ENCODE measurements at places on chromosomes 3 and 15.

GRCh38 chr15:52093539-52094510 lies 18.8 kb downstream of the BCL2L10 start:
- no peak for DNase-seq

DNA sequence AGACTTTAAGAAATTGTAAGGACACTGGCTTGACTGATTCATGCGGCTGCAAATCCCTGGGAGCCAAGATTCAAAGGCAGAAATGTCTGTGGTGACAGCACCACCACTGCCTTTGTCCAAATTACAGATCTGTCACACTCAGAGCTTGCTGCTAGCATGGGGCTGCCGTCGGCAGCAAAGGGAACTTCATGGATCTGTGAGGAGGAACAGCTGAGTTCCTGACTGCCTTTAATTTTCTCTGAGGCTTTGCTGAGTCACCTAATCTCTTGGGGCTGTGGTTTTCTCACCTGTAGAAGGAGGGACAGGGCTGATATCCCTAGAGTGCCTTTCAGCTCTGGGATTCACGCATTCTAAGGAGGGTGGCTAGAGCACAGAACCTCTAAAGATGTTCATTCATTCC lies 4.1 kb upstream of the PAK6 start:
- DNase-seq: no peak

DNA sequence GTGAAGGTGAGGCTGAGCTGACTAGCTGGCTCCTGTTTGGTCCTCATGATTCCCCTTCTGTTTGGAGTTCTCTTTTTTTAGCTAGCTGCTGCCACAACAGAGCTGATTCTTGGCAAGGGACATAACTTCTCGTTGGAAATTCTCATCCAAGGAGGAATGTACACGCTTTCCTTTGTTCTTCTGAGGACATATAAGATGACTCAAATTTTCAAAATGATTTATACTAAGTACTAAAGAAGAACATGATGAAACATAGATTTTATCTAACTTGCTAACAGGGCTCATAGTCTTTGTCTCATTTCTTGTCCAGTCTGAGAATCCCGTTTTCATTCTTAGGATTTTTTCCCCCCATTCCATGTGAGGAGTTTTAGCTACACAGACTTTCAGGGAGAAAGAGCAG lies 2.9 kb upstream of the TFG start:
- DNase-seq: no peak

DNA sequence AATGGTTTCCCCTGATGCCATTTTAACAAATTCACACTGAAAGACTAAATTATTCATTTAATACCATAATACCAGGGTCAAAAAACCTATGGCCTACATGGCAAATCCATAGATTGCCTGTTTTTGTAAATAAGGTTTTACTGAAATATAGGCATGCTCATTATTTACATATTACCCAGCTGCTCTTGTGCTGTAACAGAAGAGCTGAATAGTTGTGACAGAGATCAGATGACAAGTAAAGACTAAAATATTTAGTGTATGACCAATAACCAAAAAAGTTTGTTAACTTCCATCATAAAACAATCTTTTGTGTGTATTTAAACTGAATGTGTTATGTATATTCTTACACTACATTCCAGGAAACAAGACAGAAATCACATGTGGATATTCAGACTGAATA lies 60.2 kb downstream of the DENND4A start:
- no peak for DNase-seq

- DNase-seq: no peak
Observed at GRCh38 chr3:146466604-146467003, 2.8 kb downstream of the PLSCR2 start.

DNA sequence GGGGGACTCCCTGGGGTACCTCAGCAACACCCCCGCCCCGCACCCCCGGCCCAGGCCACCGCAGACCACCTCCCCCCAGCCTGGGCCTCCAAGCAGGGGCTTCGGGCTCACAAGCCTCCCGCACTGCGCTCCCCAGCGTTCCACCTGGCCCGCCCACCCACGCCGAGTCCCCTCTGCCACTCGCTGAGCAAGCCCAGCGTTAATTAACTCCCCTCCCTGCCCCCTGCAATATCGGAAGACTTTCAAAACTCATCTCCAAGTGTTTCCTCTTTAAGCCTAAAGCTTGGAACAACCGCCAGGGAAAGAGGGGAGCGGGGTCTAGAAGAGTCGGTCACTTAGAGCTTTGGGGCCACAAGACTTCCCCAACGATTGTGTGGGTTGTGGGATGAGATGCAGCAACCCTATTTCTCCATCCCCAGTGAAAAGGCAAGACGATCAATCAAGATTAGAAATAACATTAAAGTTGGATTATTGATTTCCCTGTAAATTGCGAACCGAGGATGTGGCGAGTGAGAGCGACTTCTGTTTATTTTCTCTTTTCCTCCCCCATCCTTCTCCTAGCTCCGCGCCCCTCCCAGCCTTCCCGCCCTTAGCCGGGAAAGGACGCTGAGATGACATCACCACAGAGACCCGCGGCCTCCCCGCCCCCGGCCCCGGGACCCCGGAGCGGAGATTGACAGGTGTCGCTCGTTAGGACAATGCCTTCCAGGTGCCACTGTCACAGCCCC lies 30.2 kb downstream of the NR2F2 start:
- DNase-seq: peak; percentile 11

- no peak for DNase-seq
Observed at GRCh38 chr3:11351451-11351850, 79.3 kb downstream of the ATG7 start.

GRCh38 chr3:79767194-79767904 lies 449 bp downstream of the ROBO1 start:
- no peak for DNase-seq

DNA sequence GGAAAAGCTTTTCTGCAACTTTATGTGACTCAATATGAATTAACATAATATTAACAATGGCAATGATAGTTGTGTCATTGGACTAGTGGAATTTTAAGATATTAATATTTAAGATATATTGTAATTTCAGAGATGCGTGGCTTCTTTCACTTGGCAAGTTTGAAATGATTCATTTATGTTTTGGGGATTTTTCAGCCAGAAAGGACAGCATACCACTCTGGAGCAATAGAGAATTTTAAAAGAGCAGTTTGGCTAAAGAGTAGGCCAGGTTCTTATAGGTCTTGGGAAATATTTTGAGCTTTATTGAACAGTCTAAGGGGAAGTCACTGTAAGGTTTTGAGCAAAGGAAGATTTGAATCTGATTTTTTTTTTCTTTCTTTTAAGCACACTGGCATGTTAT lies 16.5 kb downstream of the GMPS start:
- DNase-seq: no peak

DNA sequence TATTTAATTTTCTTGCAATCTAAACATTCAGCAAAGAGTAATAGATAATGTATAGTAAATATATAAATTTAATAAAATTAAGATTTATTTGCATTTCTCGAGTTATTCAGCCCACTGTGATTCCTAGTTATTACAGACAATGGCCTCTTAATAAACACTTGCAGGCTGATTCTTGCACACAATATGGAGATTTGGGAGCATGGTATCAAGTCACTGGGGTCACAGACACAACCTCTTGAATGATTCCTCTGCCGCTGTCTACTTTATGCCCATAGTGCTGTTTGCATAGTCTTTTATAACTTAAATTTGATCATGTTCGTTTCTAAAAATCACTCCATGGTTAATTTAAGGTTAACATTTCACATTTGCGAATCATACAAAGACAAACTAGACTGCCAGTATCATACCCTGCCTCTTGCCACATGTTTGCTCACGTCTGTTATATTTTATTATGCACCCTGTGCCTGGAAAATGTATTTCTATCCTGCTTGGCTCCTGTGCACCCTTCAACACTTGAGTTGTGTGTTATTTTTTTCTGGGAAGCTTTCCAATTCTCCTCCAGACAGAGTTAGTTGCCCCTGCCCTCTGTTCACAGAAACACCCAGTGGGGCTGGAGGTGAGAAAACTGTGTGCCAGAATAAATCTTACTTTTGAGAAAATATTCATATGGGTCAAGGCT lies 206.3 kb upstream of the ROBO1 start:
- DNase-seq: no peak

DNA sequence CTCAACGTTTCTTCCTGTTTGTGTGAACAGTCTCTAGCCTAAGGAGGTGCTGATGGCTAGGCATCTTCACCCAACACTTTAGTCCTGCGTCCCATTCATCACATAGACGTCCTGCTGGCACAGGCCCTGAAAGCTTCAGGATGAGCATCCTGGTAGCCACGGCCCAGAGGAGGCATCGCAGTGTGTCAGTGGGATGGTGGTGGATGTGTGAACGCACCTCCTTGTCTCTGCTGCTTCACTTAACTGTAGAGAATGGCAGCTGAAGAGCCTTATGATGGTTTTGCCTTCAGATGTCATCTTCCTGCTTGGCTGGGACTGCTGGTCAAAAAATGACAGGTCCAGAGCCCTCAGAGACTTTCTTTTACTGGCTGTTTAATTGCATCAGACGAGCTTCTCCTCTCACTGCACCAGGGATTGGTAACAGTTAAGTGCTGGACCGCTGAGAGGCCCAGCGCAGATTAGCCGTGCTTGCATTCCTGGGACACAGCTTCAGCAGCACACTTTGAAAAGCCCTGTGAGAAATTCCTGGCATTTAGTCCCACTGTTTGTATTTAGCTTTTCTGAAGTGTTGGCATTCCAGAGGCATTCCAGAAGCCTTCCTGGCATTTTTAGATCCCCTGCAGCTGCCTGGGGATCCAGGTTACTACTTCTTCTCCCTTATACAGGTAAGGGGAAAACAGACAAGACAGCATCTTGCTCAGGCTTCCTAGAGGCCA lies 132.4 kb upstream of the PLXNA1 start:
- DNase-seq: peak; percentile 19

DNA sequence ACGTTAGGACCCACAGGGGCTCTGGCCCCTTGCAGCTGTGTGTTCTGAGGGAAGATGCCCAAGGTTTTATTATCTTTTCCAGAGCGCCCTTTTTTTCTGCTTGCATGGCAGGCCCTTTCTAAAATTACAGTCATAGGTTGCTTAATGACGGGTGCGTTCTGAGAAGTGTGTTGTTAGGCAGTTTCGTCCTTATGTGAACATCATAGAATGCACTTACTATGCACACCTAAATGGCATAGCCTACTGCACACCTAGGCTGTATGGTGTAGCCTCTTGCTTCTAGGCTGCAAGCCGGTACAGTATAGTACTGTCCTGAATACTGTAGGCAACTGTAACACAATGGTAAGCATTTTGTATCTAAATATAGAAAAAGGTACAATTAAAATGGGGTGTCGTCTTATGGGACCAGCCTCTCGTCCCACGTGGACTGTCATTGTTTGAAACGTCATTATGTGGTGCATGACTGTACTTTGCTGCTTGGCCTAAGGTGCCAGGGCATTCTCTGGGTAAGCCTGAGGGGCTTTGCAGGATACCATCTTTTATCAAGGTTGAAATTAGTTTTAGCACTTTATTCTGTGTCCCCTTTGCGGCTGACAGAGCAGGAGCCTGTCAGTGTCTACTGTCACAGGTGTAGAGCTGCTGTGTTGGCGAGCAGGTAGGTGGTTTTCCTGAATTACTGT lies 10.9 kb downstream of the KLF13 start:
- DNase-seq: no peak

DNA sequence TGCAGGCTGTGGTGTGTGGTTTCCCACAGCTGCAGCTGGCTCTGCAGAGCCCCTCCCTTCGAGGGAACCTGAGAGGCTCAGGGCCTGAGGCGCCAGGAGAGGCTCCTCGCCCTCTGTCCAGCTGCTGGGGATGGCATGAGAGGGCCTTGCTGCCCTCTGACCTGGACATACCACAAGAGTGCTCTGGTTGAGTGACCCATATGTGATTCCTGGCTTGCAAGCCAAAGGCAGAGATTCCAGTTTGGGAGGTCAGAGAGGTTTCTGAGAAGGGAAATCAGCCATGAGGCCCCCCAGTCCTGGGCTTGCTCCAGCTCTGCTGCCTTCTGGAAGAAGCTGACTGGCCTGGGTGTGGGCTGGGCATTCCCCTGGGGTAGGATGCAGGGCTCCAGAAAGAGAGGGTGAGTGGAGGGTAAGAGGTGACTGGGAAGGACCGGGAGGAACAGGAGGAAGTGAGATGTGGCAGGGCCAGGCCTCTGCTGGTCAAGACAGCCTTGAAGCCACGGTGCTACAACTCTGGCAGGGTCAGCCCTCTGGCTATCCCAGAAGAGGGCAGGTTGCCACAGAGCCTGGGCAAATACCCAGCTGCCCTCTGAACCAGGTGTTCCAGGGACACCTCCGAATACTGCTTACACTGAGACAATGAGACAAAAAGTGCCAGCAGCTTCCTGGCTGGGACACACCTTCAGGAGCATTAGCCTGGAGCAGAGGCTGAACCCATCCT lies 16.0 kb upstream of the SRP14 start:
- no peak for DNase-seq

DNA sequence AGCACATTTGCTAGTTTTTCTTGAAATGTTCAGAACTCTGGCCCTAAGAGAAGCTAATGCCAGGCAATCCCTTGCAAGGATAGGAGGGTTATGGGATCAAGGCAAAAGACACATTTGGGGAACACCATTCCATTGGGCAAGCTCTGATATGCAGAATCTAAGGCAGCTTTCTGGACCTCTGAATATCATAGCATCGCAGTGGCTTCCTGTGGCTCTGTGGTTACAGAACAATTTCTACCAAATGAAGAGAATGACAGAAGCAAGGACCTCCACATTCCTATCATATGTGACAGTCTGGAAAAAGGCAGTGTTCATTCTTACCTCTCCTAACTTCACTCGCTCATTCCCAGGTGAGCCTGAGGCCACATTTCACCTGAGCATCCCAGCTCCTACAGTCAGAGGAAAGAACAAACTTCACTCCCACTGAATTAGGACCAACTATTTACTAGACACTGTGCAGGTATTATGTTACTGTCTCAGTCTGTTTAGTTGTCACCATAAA lies 836.1 kb upstream of the CFAP20DC start:
- DNase-seq: no peak

DNA sequence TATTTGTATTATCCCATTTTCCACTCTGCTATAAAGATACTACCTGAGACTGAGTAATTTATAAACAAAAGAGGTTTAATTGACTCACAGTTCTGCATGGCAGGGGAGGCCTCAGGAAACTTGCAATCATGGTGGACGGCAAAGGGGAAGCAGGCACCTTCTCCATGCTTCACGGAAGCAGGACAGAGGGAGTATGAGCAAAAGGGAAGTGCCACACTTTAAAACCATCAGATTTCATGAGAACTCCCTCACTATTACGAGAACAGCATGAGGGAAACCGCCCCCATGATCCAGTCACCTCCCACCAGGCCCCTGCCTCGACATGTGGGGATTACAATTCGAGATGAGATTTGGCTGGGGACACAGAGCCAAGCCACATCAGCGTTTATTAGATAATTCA lies 172.8 kb downstream of the NR2F2 start:
- no peak for DNase-seq

GRCh38 chr3:111481551-111481950 lies 60.4 kb upstream of the CD96 start:
- DNase-seq: no peak

GRCh38 chr15:69099941-69100340 lies 60.5 kb upstream of the GLCE start:
- no peak for DNase-seq

DNA sequence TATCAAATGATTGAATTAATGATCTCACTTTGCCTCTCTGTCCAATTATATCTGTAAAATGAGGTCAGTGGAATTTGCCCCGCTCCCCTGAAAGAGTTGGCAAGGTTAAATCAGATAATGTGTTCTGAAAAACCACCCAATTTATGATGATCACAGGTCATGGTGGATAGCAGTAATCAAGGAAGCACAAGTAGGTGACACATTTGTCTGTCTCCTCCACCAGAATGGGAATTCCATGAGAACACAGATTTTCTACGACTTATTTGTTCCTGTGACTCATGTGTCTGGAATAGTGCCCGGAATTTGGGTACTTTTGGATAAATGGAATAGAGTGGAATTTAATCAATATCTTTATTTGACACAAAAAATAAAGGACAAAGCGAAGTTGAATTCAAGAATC lies 220.9 kb upstream of the SUCLG2 start:
- DNase-seq: no peak
